Activated CD4-positive, alpha-beta T cell treated with anti-CD3 and anti-CD28 coated beads, Interleukin-2, amount 50 U/mL, for 24 hours (primary cell): ENCODE measurements at places on chromosomes 16 and 17.

DNA sequence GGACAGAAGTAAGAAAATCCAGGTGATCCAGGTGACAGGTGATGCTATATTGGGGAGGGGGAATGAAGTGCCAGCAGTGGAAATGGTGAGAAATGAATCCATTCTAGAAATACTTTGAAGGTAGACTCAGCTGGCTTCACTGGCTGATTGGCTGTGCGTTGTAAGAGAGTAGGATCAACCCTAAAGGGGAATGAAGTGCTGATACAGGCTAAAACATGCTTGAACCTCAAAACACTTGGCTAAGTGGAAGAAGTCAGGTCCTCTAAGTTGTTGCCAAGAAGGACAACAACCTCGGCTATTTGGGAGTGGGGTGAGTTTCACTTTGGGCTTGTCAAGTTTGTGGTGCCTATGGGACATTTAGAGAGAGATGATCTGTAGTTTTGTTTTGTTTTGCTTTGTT lies 24.1 kb upstream of the SCNN1B start:
- DNase-seq: no peak

DNA sequence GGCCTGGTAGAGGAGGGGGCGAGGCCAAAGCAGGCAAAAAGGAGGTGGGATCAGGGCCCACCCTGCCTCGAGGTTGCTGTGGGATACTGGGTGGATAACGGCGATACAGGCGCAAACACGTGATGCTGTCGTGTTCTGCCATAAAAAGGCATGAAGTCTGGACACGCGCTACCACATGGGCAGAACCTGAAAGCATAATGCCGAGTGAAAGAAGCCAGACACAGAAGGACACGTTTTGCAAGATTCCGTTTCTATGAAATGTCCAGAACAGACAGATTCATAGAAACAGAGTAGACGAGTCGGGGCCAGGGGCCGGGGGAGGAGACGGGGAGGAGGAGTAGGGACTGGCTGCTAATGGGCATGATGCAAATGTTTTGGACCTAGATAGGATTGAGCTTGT lies 43.5 kb downstream of the ZDHHC7 start:
- DNase-seq: no peak

- no peak for DNase-seq
These were observed 51.0 kb upstream of the MARCHF10 start for GRCh38 chr17:62859146-62859545.

DNA sequence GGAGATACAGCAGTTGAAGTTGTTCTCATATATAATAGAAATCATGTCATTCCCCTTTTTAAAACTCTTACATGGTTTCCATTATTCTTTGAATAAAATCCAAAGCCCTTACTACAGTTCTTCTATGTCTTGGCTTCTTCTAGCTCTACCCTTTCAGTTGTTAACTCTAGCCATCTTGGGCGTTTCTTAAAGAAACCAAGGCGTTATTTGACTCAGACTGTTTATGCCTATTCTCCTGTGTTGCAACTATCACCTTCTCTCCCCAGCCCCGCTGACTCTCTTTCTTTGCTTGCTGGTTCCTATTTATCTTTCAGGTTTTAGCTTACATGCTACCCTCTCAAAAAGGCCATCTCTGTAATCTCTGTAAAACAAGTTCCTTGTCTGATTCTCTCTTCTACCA lies 32.7 kb downstream of the NFATC3 start:
- no peak for DNase-seq

GRCh38 chr16:693766-694165 lies 3.6 kb upstream of the WDR24 start:
- DNase-seq: no peak

- DNase-seq: no peak
These were observed 87.8 kb downstream of the PLCG2 start for GRCh38 chr16:81866820-81867440.

DNA sequence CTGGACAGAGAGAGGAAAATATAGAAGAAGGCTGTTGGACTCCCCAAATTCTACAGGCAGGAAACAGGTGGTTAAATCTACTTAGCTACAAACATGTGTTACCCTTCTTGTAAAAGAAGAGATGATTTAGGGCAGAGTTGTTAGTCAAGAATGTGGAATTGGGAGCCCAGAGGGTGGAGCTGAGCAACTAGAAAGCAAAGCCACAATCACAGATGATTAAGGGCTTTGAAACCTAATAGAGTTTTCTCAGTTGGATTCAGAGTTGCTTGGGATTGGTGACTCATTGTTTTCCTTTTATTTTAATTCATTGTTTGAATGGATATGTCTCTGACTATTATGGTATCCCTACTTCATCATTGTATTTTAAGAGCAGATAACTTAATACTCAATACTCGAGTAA lies 6.2 kb downstream of the ACSM5 start:
- no peak for DNase-seq

- DNase-seq: no peak
These were observed 10.7 kb upstream of the MRPS23 start for GRCh38 chr17:57860414-57860999.

DNA sequence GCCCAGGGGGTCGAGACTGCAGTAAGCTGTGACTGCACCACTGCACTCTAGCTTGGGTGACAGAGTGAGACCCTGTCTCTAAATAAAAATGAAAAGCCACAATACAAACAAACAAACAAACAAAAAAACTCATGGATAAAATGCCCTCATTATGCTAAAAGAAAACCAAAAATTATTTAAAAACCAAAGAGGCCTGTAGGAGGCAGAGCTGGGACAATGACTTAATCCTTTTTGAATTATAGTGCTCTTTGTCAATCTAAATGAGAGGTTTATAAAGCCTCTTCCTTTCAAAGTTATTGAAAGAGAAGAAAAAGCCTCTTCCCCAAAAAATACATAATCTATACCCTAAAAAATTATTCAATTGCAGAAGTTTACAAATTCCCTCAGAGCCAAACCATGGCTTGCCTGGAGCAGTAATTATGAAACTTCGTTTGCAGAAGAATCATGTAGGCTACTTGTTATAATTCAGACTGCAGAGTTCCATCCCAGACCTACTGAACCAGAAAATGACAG lies 18.5 kb downstream of the CRLF3 start:
- DNase-seq: no peak

DNA sequence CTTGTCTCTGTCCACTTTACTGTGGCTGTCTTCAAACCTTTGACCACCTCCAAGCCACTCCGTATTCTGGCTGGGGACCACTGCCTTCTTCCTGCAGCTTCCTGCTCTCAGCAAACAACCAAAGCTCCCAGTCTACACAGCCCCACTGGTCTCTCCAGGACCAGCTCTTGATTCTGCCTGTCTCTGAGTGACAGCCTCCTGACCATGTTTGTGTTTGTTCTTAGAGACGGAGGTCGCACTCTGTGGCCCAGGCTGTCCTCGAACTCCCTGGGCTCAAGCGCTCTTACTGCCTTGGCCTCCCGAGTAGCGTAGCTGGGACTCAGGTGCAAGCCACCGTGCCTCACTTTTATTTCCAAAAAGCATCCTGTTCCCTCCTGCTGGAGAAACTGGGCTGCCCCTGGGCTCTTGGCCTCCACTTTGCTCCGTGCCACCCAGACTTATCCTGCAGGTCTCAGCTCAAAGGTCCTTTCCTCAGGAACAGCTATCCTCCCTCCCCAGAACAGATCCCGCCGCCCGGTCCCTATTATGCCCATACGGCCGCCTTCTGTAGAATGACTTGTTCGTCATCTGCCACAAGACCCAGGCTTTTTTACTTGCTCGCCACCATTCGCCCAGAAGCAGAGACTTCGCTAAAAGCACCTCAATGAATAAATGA lies 9.1 kb downstream of the MNT start:
- no peak for DNase-seq
